NCI-H1048 (cell line): ENCODE measurements at places on chromosomes 11 and 22.

DNA sequence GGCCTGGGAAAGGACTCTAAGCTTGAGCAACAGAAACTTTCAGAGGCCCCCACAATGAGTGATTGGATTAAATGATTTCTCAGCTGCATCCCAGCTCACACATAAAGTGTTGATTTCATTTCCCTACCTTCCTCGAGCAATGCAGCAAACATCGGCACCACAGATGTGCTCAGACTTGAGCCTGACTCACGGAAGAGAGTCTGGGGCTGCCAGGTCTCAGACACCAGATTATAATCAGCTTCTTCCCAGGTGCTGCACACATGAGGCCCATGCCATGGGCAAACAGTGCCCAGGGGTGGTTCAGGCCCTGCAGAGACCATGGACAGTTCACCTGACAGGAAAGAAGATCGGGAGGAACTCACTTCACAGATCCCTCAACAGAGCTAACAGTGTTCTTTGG, 226.6 kb upstream of the TENM4 start:
- DNase-seq = no peak

DNA sequence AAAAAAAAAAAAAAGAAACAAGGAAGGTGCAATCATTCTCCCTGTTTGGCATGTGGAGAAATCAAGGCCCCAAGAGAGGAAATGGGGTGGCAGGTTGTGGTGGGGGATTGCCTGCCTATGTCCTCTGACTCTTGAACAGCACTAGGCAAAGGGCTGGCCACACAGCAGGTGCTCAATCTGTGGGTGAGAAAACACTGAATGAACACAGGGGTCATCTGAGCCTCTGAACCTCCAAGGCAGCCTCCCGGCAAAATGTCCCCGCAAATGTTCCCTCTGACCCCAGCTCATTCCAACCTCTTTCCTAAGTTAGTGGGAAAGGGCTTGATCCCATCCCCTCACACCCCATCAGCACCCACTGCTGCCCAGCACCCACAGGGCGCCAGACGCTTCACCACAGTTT, 4.6 kb downstream of the PLA2G6 start:
- no peak for DNase-seq

- no peak for DNase-seq
Observed at GRCh38 chr11:28133146-28133545, 25.0 kb downstream of the METTL15 start.

DNA sequence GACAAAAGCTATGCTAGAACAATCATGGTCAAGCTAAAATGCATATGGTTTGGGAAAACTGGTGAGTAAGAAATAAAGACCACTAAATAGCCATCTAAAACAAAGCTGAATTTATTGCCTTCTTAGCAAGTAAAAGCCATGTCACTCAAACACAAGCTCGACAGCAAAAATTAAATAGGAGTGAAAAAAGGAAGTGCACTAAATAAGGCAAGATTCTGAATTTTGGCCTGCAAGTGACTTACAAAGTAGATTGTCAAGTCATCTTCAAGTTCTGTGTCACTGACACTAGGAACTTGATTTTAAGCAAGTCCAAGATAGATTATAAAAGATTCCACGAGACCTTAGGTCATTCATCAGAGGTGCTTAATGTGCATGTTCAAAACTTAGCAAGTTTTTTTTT, 27.4 kb downstream of the TUG1 start:
- DNase-seq = no peak

- DNase-seq = no peak
Observed at GRCh38 chr11:98277251-98277912, 743.4 kb upstream of the CNTN5 start.
